ENCODE measurements at places on chromosomes 11 and 22.

- DNase-seq, result no peak
These were observed 904.5 kb downstream of the DLG2 start for GRCh38 chr11:84722583-84723108.

- DNase-seq, result no peak
These were observed 112.9 kb upstream of the TMEM45B start for GRCh38 chr11:129702410-129703398.

- DNase-seq, result peak; percentile 43
These were observed 96.5 kb upstream of the FGF3 start for GRCh38 chr11:69915501-69916250.

DNA sequence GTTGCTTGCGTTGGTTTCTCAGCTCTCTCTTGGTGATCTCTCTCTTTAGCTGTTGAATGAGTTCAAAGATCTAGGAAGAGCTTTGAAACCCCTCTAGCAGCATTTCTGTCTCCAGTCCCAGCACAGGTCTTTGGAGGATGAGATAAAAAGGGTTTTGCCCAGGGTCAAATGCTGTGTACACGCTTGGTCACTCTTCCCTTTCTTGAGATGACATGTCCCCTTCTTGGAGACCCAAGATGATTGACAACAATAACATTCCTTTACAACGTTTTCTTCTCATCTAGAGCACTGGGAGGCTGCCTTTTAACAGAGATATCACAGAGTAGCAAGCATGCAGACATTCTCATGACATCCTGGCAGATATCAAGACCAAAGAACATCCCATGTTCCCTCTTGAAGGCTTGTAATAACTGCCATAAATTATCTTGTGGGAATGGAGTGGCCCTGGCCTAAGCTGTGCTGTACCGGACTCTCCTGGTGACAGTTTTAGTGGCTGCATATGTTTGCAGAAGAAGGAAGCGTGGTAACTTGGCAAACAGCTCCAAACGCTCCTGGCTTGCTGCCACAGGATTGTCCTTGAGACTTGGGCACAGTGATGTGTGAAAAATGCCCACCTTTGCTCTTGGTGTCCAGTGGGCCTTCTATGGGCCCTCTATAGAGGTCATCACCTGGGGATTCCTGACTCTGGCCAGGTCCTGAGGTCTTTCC lies 107.8 kb downstream of the PTPRJ start:
- no peak for DNase-seq

DNA sequence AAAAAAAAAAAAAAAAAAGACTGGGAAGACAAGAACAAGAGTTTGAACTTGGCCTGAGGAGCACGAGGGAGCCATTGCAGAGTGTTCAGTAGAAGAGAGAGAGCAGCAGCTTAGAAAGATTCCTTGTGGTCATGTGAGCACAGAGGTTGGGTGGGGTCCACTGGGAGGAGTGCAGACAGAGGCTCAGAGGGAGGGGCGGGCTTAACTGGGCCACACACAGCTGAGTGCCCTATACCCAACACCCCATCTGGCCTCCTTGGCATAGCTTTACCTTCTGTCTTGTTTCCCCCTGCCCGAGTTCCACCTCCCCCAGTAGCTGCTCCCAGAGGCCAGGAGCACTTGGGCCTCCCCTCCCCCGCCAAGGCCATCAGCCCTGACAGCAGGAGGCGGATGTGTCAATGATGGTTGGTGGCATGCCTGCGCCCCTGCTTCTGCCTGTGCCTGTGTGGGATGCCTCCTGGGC lies 12.1 kb downstream of the C11orf86 start:
- DNase-seq, result no peak

- no peak for DNase-seq
These were observed 65.6 kb upstream of the OR5AK2 start for GRCh38 chr11:56923116-56923515.

DNA sequence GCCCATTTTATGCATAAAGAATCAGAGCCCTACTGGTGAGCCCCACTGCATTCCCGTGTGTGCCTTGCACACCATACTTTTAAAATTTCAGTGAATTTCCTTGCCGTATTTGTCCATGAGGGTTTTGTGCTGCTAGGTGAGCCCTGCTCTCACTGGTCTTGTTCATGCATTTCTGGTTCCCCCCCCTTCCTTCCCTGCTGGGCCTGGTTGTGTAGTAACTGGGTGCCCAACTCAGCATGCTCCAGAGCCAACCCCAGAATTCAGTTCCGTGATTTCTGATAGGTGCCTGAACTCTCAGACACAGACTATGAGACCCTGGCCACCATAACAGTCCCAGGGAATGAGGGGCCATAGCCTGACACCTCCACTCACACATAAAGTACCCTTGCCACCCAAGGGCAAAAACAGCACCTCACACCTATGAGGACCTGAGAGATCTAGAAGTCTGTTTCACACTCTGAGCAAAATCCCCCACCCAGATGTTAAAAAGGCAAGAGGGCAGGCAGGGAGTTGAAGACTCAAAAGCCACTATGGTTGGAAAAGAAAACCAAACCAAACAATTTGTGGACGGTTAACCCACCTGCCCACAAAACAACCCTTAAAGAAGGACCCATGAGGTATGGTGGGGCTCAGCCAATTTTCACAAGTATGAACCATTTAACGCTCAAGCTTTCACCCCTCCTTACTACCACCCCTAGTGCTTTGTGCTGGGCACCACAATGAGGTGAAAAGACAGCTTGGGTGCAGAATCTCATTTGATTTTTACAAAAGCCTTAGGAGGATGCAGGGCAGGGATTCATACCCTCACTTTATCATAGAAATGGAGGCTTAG lies 16.8 kb upstream of the IL10RA start:
- no peak for DNase-seq

DNA sequence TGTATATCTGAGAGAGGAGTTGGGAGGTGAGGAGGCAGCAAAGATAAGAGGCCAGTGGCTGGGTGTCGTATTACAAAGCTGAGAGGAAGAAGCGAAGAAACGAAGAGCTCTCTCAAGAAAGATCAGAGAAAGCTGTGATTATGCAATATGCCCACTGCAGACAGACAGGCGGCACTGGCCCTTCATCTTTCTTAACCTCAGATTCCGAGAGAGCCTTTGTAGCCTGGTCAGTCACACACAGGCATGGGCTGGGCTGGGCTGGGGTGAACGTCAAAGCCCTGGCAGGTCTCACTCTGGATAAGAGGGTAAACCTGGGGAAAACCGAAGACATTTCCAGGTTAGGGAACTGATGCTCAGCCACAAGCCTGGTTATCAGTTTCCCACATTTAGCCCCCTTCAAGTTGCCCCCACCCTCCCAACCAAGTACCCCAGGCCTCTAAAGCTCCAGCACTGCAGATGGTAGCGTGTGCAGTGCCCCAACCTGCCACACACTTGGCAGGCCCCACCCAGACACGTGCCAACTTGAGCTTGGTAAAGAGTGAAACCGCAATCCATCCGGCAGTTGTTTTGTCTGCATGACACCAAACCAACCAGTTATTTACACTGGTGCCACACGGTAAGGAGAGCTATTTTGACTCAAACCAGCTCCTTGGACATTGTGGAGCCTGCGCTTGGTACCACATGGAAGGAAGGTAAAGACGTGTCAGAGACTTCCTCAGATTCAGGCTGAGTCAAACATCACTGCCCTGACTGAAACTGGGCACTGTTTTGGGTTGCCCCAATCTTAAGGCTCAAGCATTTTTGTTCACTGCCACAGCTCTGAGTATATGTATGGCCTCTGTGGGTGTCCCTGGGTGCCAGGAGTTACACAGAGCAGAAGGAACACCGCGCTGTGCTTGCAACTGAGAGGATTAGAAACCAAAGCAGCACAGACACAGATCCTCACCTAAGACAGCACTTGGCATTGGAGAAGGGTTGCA lies 135.9 kb downstream of the FDX1 start:
- no peak for DNase-seq

DNA sequence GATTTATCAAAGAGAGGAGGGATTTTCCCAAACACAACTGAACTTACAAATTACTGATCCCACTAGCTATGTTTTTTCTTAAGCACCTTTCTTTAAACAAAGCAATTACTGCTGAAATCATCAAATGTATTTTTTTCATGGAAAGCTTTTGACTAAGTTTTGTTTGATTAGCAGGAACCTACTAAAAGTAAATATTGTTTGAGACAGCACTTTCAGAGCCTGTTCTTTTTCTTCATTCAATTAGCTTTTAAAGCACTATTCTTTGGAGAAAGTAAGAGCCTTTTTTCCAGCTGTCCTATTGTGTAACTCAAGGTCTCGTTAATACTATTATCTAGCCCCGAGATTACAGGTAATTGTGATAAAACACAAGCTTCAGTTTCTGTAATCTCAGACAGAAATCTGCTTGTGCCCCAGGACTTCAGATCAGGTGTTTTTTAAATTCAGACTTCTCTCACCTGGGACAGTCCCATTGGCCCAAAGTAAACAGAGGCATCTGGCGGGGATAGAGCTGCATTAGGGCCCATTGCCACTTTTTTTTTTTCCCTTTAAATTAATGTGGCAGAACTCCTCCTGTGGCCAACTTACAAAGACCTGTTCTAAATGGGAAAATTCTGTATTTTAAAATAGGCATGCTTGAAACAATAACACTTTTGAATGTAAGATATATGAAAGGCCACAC lies 11.0 kb downstream of the CSTPP1 start:
- no peak for DNase-seq

DNA sequence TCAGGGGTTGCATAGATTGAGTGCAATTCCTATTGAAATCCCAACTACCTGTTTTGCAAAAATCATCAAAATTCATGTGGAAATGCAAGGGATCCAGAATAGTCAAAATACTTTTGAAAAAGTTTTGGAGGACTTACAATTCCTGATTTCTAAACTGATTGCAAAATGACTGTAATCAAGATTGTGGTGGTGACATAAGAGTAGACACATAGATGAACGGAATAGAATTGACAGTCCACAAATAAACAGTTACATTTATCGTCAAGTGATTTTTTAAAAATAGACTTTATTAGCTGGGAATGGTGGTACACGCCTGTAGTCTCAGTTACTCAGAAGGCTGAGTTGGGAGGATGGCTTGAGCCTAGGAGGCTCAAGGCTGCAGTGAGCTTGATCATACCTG lies 2.6 kb upstream of the SLC7A4 start:
- DNase-seq, result no peak

All from activated naive CD8-positive, alpha-beta T cell treated with anti-CD3 and anti-CD28 coated beads for 36 hours (primary cell).